ENCODE measurements at places on chromosomes 11 and 22.

DNA sequence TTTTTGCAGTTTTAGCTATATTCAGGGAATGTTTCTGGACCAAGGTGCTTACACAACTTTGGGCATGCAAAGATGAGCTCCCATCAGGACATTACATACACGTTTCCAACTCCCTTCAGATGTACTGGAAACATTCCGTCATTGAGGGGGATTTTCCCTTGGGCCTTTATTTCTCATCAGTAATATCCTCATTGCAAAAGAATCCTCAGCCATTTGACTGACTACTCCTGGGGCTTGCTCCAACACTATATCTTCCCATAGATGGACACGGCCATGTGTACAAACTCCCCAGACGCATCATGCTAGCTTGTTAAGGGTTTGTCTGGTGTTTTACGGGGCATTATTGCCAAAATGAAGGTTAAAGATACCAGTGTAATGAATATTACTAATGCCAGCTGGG, 59.3 kb upstream of the NUP160 start:
- no peak for DNase-seq

GRCh38 chr22:45708145-45708544, 36.5 kb downstream of the ATXN10 start:
- no peak for DNase-seq

DNA sequence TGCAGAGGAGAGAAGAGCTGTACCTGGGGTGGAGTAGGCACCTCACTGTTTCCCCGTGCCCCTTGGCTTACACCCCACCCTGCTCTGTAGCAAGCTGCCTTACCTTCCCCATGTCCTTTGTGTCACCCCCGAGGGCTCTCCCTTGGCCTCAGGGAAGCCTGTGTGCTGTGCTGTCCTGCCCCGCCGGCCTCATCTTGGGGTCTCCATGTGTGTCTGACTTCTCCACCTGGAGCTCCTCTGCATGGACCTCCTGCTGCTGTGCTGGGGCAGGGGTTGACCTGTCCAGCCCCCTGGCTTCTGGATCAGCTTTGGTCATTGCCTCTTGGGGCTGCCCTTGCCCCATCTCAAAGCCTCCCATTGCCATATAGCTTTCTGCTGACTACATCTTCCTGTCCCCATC, 59.8 kb downstream of the OSBP2 start:
- DNase-seq, result no peak

DNA sequence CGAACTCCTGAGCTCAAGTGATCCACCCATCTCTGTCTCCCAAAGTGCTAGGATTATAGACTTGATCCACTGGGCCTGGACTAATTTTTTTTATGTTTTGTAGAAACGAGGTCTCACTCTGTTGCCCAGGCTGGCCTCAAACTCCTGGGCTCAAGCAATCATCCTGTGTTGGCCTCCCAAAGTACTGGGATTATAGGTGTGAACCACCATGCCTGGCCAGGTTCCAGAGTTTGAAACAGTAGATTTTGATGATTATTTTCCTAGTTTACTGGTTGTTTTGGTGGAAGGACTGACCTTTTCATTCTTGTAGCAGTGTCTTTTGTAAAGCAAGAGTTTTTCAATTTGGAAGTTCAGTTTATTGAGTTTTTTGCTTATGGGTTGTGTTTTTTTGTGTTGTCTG, 15.0 kb downstream of the CABIN1 start:
- DNase-seq, result no peak

DNA sequence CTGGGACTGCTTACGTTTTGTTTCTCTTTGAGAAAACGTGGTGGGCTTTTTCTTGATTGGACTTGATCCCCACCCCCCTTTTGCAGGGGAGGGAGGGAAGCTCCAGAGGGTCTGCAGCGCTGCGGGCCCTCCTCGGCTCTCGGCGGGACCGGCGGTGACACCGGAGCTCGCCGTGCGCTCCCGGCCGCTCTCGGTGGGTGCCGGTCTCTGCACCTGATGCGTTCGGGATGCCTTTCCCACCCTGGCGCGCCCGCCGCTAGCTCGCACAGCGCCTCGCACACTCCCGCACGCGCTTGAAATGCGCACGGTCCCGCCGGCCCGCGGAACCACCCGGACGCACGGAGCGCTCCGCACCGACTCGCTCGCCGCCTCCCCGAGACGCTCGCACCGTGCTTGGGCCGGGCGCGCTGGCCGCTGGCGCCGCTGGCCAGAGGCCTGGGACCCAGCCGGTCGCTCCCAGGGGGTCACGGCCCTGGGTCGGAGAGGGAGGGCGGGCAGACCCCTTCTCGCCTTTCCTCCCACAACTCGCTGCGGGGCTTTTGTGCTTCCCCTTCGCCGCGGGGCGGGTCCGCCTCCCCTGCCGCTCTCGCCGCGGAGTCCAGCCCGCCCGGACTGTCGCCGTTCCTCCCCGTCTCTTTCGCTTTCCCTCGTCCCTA, 1.0 kb downstream of the ZBTB16 start:
- no peak for DNase-seq

DNA sequence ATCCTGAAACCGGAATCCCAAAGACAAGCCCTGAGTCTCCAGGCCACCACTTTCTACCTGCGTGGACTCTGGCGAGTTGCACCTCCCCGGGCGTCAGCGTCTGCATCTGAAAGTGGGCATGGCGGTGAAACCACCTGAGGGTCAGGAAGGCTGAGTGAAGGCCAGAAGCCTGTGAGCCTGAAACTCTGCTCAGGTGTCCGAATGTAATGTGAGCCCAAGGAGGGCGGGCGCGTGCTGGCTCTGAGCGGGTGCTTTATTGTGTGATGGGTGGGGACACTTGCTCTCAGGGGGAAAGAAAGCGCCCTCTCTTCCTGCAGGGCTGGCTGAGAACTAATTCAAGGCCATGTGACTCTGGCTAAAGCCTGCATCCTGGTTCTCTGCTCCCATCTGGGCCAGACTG, 135.6 kb downstream of the ST3GAL4 start:
- no peak for DNase-seq

DNA sequence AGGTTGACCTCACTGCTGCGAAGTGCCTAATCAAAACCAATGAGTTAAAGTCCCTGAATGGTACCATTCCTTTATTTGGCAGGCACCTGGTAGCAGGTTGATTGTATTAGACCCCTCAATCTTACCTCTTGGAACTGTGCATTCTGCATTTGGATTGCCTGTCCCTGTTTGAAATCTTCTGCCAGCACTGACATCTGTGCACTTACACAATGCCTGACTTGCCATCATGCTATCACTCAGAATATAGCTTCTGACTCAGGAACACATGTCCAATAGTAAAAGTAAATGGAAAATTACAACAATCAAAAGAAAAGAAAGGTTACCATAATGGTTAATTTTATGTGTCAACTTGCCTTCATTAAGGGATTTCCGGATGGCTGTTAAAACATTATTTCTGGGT, 366.0 kb upstream of the PDGFD start:
- DNase-seq, result no peak

GRCh38 chr11:96033599-96033998, 109.7 kb upstream of the MTMR2 start:
- no peak for DNase-seq

- DNase-seq, result no peak
Observed at GRCh38 chr22:48897645-48898370, 929.9 kb downstream of the BRD1 start.

GRCh38 chr22:16866167-16866566, 41.0 kb upstream of the XKR3 start:
- DNase-seq, result no peak

DNA sequence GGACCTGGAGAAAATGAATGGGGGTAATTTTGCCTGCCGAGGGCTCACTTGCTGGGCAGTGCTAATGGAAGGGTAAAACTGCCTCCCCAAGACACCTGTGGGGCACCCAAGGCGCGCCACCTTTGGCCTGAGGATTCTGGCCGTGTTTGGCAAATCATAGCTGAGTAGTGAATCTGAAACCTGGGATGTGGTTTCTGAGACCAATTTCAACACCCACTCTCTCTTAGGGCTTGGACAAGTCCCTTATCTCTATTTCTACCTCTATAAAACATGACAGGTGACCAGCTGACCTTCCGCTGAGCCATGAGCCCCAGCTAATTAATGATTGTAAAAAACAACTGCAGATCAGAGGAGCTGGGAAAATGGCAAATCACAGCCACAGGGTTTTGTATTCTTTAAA, 1.5 kb upstream of the PACSIN3 start:
- no peak for DNase-seq

DNA sequence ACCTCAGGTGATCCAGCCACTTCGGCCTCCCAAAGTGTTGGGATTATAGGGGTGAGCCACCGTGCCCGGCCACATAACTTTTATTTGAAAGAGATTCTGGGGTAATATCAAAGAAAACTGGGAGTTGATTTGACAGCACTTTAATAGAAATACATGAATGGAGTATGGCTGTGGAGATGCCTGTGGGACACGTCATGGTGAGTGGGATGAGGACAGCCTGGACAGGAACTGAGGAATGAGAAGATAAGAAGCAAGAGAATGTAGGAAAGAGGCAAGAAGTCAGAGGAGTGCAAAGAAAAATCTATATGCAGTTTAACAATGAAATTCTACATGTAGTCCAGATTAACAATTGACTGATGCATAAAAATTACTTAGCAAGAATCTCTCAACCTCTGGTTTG, 31.0 kb downstream of the SLC22A6 start:
- DNase-seq, result no peak

DNA sequence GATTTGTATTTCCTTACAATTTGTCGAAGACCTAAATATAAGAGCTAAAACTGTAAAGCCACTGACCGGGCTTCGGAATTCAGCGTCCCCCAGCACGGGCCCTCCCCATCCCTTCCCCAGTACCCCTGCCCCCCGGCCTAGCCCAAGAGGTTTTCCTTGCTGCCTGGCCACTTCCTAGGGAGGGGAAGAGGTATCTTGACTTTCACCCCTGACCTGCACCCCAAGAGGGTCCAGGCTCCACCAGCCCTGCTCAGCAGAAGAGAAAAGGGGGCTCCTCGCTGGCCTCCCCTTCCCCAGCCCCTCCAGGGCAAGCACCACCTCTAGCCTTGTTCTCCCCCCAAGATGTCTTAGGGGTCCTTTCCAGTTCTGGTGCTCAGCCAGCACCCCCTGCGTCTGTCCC, 26.1 kb upstream of the CARS1 start:
- DNase-seq, result no peak

DNA sequence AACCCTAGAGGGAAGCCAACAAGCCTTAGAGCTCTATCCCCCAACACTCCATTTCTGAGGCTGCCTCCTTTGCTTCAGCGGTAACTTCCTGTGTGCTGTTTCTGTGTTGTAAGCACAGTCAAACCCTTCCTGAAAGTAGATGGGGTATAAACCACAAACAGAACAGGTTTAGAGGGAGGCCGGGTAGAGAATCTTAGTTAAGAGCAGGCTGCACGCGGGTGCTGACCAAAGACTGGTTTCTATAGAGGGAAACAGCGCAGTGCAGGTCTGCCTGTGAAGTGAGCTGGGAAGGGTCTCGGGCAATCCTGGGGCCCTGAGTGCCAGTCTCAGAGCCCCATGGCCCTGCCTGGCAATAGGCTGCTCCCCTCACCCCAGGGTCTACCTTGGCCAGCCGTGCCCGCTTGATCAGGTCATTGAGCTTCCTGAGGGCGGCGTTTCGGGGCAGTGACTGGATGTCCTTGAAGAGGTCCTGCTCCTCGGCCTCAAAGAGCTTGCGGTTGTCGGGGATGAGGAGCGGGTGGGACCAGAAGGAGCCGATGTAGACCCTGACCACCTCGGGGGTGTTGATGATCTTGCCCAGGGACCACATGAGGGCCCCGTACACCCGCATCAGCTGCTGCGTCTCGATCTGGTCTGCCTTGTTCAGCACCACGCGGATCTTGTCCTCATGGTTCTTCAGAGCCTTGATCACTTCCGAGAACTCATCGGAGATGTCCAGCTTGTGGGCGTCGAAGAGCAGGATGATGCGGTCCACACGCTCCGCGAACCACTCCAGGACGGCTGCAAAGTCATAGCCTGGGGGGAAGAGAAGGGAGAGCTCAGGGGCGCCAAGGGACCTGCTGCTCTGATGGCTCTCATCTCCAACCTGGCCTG, 15.3 kb upstream of the CDC42BPG start:
- DNase-seq, result no peak
